NCI-H1417 treated with DMSO at 0.1 percent for 48 hours (cell line): ENCODE measurements at places on chromosomes 5 and 9.

DNA sequence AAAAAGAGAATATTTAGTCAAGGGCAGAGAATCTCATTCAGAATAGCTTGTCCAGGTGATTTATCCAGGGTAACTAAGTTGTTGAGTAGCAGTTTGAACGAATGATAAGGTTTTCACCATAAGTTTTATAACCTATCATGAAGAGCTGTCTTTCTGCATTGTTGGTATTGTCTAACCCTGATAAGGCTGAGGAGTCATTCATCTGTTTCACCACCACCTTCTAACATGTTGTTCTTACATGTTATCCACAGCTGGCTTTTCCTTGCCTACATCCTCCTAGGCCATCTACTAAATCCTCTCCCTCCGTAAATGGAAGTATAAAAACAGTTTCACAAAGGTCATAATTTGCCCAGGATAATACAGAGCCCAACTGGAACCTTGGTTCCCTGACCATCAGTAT, 24.1 kb downstream of the ZNF462 start:
- no peak for DNase-seq

DNA sequence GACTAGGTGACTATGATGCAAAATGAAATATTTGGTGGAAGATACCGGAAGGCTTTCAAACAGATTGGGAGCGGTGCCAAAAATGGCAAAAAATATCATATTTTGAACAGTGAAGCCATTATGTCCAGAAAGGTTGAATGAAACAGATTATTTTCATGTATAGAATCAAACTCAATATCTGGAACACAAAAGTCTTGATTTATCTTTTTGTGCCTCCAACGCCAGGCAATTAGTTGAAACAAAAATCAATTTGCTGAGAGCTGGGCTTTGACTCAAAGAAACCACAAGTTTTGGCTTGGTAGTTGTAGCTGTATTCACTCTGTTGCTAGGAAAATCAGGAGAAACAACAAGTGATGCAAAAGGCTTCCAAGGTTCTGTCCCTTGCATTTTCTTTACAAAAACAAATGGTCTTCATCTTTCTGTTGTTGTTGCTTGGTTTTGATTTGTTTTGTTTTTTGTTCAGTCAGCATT, 421.7 kb upstream of the TYRP1 start:
- DNase-seq, result no peak

DNA sequence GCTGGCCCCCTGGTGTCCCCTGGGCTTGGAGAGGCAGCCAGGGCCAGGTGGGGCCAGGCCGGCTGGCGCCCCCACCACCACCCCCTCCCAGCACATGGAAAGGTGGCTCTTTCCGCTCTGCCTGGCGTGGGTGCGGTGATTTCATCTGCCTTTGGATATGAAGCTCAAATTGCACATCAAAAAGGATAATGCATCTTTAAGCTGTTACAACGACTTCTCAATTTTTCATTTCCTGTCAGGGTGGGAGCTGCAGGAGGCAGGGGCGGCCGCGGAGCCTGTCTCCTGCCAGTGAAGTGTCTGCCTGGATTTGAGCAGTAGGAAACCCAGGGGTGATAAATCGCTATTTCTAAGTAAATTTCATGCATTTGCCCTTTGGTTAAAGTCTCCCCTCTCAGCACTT, 169.2 kb upstream of the MVB12B start:
- DNase-seq, result no peak

GRCh38 chr5:8396756-8397155, 527.8 kb downstream of the MTRR start:
- no peak for DNase-seq

DNA sequence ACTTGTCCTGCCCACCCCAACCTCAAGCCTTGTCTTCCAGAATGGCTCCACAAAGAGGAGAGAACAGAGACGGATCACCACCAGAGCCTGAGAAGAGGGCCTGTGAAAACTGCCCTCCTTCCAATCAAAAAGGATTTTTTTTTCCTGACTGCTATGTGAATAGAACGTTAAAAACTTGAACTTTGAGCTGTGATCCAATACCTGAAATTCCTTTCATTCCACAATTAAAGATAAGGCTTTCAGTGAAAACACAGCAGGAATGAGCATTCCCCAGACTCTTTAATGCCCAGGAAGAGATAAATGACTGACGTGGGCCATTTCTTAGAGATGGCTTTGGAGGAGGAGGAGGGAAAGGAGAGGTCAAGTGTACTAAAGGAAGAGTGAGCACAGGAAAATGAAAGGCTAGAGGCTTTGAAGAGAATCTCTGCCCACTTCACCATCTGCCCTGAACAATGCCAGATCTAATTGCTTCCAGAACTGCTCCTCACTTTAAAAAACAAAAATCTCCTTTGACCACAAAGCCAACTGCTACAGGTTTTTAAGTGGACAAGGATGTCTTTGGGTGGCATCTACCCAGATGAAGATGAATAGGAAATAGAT, 177.9 kb upstream of the MAP3K1 start:
- no peak for DNase-seq
